ENCODE measurements at places on chromosomes 2 and 18.

GRCh38 chr2:9629222-9630116 lies 1.3 kb downstream of the YWHAQ start:
- no peak for DNase-seq

- no peak for DNase-seq
These were observed 75.8 kb downstream of the SPHKAP start for GRCh38 chr2:228105526-228106250.

GRCh38 chr2:52117299-52117698 lies 1085.4 kb upstream of the NRXN1 start:
- no peak for DNase-seq

DNA sequence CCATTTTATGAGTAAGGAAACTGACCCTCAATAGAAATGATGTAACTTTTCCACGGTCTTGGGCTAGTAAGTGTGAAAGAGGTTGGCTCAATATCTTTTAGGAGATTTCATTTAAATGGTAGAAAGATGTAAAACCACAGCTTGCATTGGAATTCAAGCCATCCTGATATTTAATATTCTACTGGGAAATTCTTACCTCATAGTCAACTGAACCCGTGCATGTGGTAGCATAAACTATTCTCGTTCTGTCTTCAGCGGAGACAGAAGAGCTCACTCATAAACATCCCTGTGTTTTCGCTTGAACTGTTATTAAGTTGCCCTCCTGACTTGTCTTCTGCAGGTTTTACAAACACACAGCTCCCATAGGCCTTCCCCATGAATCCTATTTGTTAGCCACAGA lies 8.5 kb upstream of the SPATS2L start:
- DNase-seq, result no peak

DNA sequence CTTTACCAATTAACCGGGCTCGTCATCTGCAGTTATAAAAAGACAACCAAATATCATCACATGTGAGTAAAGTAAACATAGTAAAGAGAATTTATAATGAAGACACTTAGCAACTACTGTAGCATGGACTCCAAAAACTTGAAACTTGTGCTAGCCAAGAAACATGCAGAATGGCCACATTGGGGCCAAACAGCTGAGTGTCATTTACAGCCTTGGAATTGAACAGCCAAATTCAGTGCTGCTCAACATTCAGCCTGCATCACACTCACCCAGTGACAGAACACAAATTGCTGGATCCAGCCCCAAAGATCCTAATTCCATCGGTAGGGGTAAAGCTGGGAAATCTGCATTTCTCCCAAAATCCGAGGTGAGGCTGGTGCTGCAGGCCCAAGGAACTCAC lies 224.8 kb upstream of the GYPC start:
- no peak for DNase-seq

DNA sequence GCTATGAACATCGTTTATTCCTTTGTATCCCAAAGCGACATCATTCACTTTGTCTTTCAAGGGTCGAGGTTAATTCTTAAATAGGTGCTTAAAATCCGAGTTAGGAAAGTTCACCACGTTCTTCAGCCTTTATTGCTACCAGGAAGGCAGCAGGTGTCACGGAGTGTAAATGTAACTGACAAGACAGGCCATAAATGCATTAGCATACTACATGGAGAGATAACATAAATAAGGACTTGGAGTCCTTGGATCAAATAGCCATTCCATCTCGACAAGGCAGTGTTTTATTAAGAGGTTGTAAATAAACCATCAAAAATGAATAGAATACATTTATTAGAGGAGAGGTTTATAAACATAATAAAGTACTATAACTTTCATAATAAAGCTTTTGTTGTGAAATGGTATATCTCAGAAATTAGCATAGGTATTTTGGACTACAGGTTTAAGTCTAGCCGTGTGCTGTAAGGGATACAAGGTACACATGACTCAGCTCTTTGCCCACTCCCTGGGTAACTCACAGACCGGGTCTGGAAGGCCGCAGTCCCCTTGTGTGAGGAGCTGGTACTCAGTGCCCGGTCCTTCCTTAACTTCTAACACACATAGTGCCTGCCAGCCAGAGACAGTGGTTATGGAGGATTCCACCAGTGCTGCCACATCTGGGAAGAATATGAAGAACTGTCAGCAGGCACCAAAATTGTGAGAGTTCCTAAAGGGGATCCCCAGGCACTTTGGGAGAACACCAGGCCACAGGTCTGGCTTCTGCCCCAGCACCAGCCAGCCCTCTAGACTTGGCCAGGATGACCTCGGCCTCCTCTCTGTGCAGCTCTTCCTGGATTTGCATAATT lies 29.4 kb downstream of the CAPN13 start:
- DNase-seq, result no peak

- no peak for DNase-seq
These were observed 47.8 kb upstream of the REG3G start for GRCh38 chr2:78977661-78978145.

GRCh38 chr2:208607694-208608093 lies 201.1 kb downstream of the PTH2R start:
- DNase-seq, result no peak

- DNase-seq, result no peak
These were observed 62.5 kb upstream of the LPIN2 start for GRCh38 chr18:3075491-3075890.

- DNase-seq, result no peak
These were observed 40.3 kb downstream of the MYCN start for GRCh38 chr2:15980605-15981098.

DNA sequence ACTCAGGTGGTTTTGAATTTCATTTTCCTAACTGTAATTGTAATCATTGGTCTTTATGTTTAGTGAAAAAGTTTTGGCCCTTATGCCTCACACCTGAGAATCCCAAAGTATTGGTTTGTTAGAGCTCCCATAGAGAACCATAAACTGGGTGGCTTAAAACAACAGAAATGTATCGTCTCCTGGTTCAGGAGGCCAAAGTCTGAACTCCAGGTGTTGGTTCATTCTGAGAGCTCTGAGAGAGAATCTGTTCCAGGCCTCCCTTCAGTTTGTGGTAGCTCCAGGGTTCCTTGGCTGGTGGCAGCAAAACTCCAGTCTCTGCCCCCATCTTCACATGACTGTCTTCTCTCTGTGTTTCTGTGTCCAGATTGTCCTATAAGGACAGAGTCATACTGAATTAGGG lies 11.0 kb downstream of the IL37 start:
- no peak for DNase-seq

GRCh38 chr2:225136552-225136951 lies 94.3 kb upstream of the DOCK10 start:
- DNase-seq, result no peak

DNA sequence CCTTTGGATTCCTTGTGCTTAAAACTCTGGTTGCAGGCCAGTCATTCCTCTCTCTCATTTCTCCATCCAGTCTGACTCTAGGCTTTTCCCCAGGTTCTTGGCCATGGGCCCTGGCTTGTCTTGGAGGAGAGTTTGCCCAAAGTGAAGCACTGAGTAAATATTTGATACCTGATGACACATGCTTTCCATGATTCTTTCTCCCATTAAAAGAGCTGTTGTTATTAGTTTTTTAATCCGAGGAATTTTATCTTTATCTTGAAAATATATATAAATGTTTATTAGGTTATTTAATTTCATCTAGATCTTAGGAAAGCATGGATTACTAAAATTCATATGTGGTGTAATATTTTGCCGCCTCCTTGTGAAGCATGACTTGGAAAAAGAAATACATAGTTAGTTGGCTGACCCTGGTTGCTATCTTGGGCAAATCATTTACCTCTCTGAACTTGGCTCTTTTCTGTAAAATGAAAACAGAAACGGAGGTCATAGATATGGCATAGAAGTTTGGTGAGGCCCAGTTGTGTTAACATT lies 650.1 kb downstream of the SLC4A3 start:
- no peak for DNase-seq

All from putamen (tissue), 1 donor.